Renal cortical epithelial cell (primary cell): ENCODE measurements at places on chromosomes 3 and 15.

DNA sequence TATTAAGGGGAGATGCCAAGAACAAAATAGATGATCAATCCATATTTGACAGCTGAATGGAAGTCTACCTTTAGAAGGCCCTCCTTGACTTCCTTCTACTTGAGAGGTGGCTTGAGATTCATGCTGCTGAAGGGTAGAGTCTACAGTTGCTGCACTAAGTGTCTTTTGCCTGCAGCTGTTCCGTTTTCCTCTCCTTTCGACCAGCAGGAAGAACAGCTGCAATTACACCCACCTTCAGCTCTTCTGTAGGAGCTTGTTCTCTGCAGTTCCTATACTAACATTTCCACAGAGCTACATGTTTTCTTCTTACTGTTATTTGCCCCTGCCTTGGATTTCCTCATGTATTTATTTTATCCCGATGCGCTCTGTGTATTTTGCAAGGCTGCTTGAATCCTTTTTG lies 79.1 kb downstream of the ARRDC4 start:
- DNase-seq = no peak

GRCh38 chr3:108393128-108393900 lies 97.0 kb downstream of the HHLA2 start:
- no peak for DNase-seq

DNA sequence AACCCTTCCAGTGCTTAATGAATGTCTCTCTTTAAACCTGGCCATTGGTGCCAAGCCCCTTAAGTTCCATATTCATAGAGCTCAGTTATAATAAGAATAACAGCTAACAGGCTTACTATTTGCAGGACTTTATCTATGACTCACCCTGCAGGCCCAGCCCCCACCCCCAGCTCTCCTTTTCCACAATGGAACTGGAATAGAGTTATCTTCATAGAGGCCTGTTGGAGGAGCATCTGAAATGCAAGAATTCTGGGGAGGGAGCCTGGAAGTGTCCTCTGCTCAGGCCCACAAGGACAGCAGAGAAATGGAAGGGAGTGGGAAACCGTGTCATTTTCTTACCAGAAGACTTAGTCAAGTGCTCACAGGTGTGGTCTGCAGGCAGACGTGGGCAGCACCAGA lies 52.8 kb downstream of the SEMA5B start:
- peak; percentile 51 for DNase-seq

DNA sequence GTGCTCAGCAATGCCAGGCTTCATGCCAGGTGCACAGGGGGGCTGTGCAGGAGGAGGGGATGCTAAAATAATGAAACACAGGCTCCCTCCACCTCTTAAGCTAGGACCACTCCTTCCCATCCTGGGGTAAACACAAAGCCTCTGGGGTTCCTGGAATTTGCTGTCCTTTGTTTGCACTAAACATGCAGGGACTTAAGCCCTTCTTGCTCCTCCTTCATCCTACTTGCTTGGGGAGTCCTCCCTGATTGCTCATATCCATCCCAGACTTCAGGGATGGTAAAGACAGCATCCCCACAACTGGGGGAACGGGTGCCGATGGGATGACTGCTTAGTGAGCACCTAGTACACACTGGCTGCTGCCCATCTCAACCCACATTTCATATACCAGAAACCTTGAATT lies 5.1 kb downstream of the LINGO1 start:
- no peak for DNase-seq

DNA sequence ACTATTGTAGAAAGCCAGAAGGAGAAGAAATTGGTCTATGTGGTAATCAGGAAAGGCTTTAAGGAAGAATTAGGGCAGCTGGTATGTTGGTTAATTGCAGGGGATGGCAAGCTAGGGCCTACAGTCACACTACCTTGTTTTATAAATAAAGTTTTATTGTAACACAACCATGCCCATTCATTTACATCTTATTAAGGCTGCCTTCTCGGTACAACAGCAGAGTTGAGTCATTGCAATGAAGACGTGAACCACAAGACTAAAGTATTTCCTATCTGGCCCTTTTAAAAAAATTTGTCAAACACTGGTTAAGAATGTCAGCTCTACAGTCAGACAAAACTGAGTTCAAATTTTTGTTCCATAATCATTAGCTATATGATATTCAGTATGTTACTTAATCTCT lies 8.3 kb downstream of the SERPINI1 start:
- DNase-seq = no peak

DNA sequence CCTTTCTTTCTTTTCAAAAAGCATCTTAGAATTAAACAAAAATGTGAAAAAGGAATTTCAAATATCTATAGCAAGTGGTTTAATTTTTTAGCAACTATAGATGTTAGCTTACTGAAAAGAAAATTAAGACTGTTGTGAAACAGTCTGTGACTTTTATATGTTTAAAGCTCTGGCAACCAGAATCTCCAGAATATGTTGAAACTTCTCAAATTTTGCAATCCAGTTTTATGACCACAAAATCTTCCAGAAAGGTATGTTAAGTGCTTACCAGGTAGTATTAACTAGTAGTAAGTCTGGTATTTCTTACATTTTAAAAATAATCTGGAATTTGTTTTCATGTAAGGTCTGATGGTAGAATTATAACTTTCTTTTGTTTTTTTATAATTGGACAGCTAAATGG lies 235.0 kb downstream of the SLC9A9 start:
- peak; percentile 62 for DNase-seq

DNA sequence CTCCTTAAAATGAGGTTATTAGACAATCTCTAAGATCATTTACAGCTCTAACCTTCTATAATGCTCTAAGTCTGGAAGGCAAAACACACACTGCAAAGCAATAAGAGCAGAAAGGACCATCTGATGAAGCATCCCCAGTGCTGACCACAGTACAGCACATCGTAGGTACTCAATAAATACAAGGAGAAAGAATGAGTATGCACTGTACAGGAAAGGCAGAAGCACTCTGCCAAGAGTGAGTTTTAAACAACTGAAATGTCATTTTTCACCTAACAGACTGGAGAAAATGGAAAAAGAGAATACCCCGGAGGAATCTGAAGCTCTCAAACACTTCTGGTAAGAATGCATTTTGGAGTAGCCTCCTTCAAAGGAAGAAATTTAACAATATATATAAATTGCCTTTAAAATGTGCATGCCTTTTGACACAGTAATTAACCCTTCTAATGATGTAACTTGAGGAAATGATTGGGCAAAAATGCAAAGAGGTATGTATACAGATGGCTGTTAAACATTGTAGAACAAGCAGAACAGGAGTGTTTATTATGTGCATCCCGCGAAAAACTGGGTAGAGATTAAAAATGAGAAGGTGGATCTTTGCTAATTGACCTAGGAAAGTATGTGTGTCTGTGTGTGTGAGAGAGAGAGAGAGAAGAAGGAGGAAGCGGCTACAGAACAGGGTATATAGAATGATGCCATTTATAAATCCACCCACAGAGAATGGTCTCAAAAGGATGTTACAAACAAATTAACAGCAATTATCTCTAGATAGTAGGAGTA lies 8.0 kb upstream of the OXTR start:
- DNase-seq = no peak

DNA sequence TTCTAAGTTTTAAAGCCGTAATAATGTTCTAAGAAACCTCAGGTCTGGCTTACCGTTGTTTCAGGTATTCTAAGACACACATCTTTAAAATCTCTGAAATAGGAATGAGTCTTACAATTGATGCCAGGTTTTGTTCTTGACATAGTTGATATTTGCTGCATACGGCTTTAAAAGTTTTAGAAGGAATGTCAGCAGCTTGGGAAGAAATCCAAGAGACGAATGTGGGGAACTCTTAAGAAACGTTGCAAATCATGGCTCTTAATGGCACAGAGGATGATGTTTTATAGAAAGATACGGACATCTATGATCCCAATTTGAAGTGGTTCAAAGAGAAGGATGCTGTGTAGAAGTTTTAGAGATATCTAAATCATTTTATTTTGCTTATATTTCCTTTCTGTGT lies 11.5 kb downstream of the NUDT16 start:
- no peak for DNase-seq

- peak; percentile 30 for DNase-seq
Measured at GRCh38 chr3:141707741-141708203, 30.3 kb upstream of the RNF7 start.

DNA sequence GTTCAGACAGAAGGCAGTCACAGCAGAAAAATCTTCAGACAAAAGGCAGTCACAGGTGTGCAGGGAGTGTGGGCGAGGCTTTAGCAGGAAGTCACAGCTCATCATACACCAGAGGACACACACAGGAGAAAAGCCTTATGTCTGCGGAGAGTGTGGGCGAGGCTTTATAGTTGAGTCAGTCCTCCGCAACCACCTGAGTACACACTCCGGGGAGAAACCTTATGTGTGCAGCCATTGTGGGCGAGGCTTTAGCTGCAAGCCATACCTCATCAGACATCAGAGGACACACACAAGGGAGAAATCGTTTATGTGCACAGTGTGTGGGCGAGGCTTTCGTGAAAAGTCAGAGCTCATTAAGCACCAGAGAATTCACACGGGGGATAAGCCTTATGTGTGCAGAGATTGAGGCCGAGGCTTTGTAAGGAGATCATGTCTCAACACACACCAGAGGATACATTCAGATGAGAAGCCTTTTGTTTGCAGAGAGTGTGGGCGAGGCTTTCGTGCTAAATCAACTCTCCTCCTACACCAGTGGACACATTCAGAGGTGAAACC lies 27.6 kb downstream of the ZNF589 start:
- DNase-seq = peak; percentile 43

GRCh38 chr3:160837394-160837980 lies 81.5 kb downstream of the PPM1L start:
- DNase-seq = peak; percentile 63

- no peak for DNase-seq
Measured at GRCh38 chr15:67002368-67002767, 63.0 kb upstream of the SMAD3 start.

GRCh38 chr3:94299716-94300115 lies 236.9 kb downstream of the NSUN3 start:
- peak; percentile 90 for DNase-seq

DNA sequence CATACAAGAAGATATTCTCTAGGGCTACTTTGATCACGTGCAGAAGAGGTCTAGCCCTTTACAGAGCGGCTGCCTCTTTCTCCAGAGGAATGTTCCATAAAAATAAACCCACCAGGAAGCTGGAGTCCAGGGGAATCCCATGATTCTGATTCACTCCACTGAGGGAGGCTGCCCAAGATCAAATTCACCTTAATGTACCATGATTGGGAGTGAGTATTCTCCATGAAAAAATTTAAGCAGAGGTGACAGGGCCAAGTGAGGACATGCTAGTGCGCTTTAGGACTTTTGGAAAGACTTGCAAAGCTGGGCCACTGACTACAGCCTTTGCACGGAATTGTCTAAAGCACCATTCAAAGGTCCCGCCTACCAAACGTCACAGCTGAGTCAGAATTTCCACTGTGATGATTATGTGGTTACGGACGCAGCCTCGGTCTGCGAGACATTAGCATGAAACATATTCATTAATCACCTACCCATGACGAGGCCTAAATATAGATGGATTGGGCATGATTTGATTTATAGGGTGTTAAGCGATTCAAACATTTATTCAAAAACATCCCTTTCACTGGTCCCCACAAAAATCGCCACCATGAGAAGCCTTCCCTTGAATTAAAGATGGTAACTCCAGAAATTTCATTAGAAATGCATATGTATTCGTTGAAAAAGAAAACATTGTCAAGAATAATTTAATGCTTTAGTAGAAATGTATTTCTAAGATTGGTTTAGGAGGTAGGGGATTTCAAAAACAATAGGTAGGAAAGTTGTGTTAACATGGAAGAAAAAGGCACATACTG lies 152.6 kb downstream of the GREM1 start:
- DNase-seq = peak; percentile 77

GRCh38 chr15:88701561-88702095 lies 62.8 kb downstream of the ISG20 start:
- no peak for DNase-seq

DNA sequence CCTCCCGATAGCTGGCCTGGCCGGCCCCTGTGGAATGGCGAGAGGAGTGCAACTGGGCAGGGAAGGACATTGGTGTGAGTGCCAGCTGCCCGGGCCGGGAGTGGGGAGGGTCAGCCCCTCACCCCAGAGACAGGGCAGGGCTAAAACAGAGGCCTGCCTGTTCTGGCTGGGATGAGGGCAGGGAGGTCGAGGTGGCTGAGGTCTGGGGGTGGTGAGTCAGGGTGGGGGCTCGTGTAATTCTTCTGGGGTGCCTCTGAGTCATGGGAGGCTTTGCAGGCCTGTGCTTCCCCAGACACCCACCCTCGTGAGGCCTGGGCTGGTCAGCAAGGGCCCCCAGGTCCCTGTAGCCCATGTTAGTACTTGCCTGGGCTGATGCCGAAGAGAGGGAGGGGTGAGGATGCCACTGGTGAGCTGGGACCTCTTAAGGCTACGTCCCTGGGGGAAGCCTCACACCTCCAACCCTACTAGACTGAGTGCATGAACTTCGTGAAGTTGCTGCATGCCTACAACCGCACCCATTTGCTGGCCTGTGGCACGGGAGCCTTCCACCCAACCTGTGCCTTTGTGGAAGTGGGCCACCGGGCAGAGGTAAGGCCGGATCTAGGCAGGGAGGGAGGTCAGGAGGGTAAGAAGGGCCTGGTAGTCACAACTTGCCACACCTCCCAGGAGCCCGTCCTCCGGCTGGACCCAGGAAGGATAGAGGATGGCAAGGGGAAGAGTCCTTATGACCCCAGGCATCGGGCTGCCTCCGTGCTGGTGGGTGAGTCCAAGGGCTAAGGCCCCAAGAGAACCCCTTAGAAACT lies 1.7 kb downstream of the SEMA3B start:
- no peak for DNase-seq

GRCh38 chr3:23762214-23762613 lies 43.5 kb upstream of the UBE2E1 start:
- no peak for DNase-seq

- no peak for DNase-seq
Measured at GRCh38 chr3:134649106-134649705, 1.6 kb downstream of the KY start.

GRCh38 chr3:156217674-156218352 lies 97.4 kb downstream of the KCNAB1 start:
- DNase-seq = peak; percentile 79

DNA sequence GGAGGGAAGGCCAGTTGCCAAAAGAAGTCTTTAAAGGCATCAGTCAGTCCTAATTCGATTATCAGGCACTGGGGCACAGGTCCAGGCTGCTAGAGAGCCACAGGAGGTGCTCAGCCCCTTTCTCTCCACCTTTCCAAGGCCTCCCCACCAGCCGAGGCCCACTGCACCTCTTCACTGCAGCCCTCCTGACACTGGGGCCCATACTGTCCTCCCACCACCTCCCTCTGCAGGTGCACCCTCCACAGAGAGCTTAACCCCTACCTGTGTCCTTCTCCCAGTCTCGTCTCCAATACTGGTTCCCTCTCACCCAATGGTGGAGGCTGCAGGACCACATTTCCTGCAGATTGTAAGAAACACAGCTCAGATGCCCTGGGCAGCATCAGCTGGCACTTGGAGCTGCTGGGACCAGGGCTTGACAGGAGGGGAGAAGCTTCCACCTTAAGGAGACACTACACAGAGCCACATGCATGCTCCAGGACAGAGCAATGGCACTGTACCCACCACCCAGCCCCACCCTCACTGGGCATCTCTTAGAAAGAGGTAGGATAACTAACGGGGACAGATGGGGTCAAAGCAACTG lies 81.6 kb upstream of the PRR20G start:
- no peak for DNase-seq
